ENCODE measurements at places on chromosomes 12 and 14. TPM values are rescaled to one million over a fixed set of nuclear protein-coding genes. Genes with fewer than 3 reads are reported as not detected.

SIX6 gene
- polyA plus RNA-seq: not detected

TAS2R9 gene
- not detected for polyA plus RNA-seq

PLEKHG7 gene
- polyA plus RNA-seq: not detected

GRCh38 chr14:55105991-55106390, 23.1 kb upstream of the LGALS3 start:
- no peaks in the 10 kb centered on the region for H3K27me3 ChIP-seq
- peaks cover 33% of the 10 kb centered on the region for H3K4me1 ChIP-seq
- H3K4me3 ChIP-seq: no peak overlapping the region
- no peak for DNase-seq
- no peak overlapping the region for H3K27ac ChIP-seq

DNA sequence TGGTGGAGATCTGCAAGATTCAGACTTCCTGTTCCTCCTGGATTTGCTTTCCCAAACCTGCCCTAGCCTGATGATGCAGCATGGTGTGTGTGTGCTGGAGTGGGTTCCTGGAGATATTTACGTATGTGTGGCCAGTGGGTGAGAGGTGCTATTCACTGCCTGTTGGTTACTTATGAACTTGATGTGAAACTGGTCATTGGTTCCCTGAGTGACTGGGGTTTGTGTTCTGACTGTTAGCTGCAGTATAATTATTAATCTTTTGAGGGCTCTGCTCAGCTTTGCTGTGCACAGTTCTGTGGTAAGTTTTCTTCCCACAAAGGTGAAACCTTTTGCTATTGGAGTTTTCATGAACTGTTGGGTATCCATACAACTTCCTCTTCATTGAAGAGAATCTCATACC, 541.8 kb upstream of the FBXO33 start:
- no peaks in the 10 kb centered on the region for H3K36me3 ChIP-seq
- no peak for DNase-seq
- no peak overlapping the region for H3K4me3 ChIP-seq
- H3K4me1 ChIP-seq: no peaks in the 10 kb centered on the region

- no peak overlapping the region for H3K27ac ChIP-seq
- peaks cover 8% of the 10 kb centered on the region for H3K4me1 ChIP-seq
- no peak for DNase-seq
- no peak overlapping the region for H3K4me3 ChIP-seq
- H3K27me3 ChIP-seq: no peaks in the 10 kb centered on the region
- no peaks in the 10 kb centered on the region for H3K36me3 ChIP-seq
Measured at GRCh38 chr14:91350813-91351511, 66.7 kb downstream of the CCDC88C start.

DNA sequence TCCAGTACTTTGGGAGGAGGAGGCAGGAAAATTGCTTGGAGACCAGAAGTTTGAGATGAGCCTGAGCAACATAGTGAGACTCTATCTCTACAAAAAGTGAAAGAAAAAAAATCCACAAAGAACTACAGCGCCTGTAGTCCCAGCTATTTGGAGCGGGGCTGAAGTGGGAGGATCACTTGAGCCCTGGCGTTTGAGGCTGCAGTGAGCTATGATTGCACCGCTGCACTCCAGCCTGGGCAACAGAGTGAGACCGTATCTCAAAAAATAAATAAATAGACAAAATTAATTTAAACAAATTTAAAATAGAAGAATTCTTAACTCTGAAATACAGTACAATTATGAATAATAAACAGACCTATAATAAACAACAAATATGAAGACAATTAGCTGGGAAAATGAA, 40.9 kb downstream of the ATL1 start:
- no peak overlapping the region for H3K27ac ChIP-seq
- no peak for DNase-seq
- peaks cover 20% of the 10 kb centered on the region for H3K4me1 ChIP-seq
- peaks cover 3% of the 10 kb centered on the region for H3K36me3 ChIP-seq
- no peaks in the 10 kb centered on the region for H3K27me3 ChIP-seq
- no peak overlapping the region for H3K4me3 ChIP-seq

GRCh38 chr14:66117600-66117999, 368.6 kb upstream of the CCDC196 start:
- no peaks in the 10 kb centered on the region for H3K36me3 ChIP-seq
- DNase-seq: no peak
- H3K4me3 ChIP-seq: no peak overlapping the region
- no peaks in the 10 kb centered on the region for H3K4me1 ChIP-seq

GRCh38 chr12:14071833-14072232, 90.4 kb upstream of the GRIN2B start:
- no peak overlapping the region for H3K4me3 ChIP-seq
- DNase-seq: no peak
- H3K36me3 ChIP-seq: no peaks in the 10 kb centered on the region
- H3K27ac ChIP-seq: no peak overlapping the region
- no peaks in the 10 kb centered on the region for H3K27me3 ChIP-seq
- no peaks in the 10 kb centered on the region for H3K4me1 ChIP-seq

DNA sequence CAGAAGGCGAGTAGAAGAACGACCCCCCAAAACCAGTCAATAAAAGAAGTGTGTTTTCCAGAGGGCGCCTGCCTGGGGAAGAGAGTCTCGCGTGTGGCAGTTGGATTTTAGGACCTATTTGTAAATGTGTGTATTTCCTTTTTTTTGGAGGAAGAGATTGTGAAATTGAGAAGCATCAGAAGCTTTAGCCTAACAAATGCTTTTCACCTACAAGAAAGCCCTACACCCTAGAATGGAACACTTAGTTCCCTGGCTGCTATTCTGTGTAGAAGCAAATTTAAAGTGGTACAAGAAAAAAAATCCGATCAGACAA, 1.3 kb downstream of the RCOR1 start:
- H3K27ac ChIP-seq: peak overlapping the region; percentile 86
- DNase-seq: no peak
- peak overlapping the region; percentile 83 for H3K4me3 ChIP-seq
- H3K4me1 ChIP-seq: peaks cover 11% of the 10 kb centered on the region

Measured in SK-N-SH (cell line).